Activated CD4-positive, alpha-beta memory T cell treated with anti-CD3 and anti-CD28 coated beads for 36 hours (primary cell): ENCODE measurements at places on chromosomes 4 and X. TPM values are rescaled to one million over a fixed set of nuclear protein-coding genes. Genes with fewer than 3 reads are reported as not detected.

SPON2 gene
- 9.5 TPM for total RNA-seq

DNA sequence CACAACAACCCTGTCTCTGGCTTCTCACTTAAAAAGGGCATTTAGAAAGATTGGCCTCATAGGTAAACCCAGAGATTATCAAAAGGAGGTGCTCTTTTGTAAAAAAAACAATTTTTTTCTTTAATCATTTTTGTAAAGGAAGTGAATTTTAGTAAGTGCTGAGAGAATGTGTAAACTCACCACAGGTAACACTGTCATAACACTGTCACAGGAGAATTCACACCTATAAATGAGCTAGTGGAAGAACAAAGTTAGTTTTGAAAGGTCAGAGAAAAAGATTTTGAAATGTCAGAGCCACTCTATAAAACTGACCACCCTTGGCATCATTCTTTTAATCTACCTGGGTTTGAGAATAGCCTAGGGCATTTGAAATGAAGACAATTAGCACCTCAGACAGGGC, 3.3 kb upstream of the SH2D1A start:
- DNase-seq, result no peak

DNA sequence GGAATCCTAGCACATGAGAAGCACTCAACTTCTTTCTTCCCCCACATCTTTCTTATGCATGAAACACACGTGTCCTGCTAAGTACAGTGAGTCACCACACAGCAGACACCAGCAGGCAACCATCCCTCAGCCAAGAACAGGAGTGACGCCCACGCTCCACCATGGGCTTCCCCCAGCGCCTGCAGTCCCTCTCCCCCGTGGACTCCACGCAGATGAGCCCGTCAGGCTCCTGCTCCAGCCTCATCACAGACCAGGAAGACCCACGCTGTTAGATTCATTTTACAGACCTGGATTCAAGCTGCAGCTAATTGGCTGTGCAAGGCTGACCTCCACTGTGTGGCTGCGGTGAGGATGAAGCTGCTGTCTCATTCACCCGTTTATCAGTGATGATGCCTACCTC, 16.7 kb downstream of the HMX1 start:
- DNase-seq, result no peak

GRCh38 chr4:801436-802124, 24.3 kb downstream of the CPLX1 start:
- no peak for DNase-seq

GRCh38 chr4:158003212-158003611, 169.6 kb downstream of the GASK1B start:
- no peak for DNase-seq

GRCh38 chr4:53804719-53805118, 213.4 kb upstream of the LNX1 start:
- peak; percentile 29 for DNase-seq
